Stimulated activated CD4-positive, alpha-beta T cell treated with anti-CD3 and anti-CD28 coated beads, Interleukin-1b, Interleukin-23, amount 100 ng/mL, for 1 hour (primary cell): ENCODE measurements at places on chromosomes 1 and 21.

GRCh38 chr1:226821719-226822085 lies 48.7 kb upstream of the PSEN2 start:
- DNase-seq: no peak

- DNase-seq: no peak
These were observed 294.4 kb upstream of the PLXNA2 start for GRCh38 chr1:208538587-208538986.

- DNase-seq: no peak
These were observed 78.8 kb upstream of the ABCD3 start for GRCh38 chr1:94339206-94339927.

DNA sequence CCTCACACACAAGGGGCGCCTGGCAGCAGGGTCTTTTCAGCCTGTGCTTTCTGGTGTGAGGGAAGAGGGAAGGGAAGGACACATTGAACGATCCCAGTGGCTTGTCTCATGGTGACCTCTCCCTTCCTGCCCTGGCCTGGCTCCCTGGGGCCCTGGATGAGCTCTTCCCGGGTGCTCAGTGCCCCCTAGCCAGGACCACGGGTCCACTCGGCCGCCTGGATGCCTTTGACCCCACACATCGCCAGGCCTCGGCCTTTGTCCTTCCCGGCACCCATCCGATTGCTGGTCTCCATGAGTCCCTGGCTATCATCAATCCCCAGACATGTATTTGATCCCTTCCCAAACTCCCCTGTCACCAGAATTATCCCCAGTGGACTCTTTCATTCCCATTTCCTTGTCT lies 6.0 kb upstream of the TFF3 start:
- no peak for DNase-seq

GRCh38 chr1:206864939-206865671 lies at the start of gene IL20:
Gene IL20 (plus strand): TSS chr1:206865623. CDS start chr1:206865853, 230 bp downstream.
- DNase-seq: peak; percentile 83
